ENCODE measurements at places on chromosomes 7 and 10.

GRCh38 chr7:732094-732541 is 5.0 kb upstream of the PRKAR1B start:
- DNase-seq: no peak

- no peak for DNase-seq
Measured at GRCh38 chr10:75655791-75656451, 224.5 kb downstream of the LRMDA start.

- no peak for DNase-seq
Measured at GRCh38 chr7:80791509-80791929, 127.3 kb downstream of the SEMA3C start.

DNA sequence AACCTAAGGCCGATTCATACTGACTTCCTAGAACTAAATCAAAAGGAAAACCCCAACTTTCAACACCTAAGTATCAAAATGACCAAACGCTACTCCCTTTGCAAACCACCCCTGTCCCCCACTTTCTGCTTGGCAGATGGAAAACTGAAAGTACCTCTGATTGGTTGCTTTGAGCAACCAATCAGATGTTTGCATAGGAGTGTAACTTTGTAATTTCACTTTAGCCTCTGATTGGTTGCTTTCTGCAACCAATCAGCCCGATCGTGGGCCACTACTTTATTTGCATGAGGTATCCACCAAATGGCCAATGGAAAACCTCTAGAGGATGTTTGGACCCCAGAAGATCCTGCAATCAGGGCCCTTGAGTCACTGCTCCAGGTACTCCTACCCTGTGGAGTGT is 12.3 kb upstream of the SNX10 start:
- DNase-seq: no peak

- no peak for DNase-seq
Measured at GRCh38 chr10:112202076-112202475, 18.5 kb upstream of the GPAM start.

GRCh38 chr10:102523250-102524029 is 19.7 kb downstream of the SUFU start:
- DNase-seq: no peak

DNA sequence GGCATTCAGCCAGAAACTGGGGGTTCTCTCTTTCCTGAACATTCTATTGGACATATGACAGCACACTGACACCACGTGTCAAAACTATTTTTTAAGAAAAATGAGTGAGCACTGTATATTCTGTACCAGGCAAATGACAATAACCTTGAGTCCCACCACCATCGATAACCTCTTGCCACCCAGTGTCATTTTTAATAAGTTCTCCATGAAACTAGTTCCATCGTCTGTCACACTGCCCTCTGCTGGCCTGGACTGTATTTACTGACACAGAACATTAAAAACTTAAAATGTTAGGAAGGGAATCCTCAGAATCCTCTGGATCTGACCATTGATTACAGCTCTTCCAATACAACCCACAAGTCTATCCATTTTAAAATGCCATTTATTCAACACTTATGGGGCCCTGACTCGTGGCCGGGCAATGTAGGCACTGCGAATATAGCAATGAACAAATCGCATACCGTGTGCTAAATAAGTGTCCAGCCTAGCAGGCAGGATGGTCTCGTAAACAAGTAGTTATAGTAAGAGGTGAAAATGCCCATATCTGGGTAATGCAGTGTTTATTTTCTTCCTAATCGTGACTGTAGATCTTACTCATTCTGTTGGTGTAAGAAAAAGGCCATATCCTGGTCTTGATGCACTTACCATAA is 35.9 kb upstream of the CACNB2 start:
- peak; percentile 1 for DNase-seq

DNA sequence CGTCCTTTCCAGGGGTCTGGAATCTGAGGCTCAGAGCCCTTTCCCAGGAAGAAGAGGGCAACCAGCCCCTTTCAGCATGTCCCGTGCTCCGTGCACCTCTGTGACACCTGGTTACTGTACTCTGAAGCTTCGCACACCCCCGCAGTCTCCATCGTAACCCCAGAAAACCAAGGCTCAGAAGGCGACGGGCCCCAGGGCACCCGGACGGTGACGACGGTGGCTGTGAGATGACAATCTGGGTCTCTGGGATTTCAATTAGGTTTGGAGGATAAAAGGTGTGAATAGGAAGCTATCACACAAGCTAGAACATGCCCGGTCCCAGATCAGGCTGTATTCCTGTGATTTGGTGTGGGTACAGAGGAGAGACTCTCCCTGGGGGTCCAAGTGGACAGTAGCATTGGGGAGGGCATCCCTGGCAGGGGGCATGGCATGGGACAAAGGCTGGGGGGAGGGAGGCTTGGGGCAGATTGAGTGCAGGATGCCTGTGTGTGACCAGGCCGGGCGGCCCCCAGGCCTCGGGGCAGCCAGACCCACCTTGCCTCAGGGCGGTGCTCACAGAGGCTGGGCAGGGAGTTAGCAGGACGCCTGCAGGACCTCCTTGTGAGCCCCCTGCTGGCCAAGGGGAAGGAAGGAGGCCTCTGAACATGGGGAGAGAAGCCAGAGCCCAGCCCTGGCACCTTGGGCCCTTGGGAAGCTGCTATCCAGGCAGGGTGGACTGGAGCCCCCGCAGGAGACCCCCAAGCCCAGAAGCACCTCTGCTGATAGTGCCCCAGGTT is 23.4 kb upstream of the PSMG3 start:
- no peak for DNase-seq

DNA sequence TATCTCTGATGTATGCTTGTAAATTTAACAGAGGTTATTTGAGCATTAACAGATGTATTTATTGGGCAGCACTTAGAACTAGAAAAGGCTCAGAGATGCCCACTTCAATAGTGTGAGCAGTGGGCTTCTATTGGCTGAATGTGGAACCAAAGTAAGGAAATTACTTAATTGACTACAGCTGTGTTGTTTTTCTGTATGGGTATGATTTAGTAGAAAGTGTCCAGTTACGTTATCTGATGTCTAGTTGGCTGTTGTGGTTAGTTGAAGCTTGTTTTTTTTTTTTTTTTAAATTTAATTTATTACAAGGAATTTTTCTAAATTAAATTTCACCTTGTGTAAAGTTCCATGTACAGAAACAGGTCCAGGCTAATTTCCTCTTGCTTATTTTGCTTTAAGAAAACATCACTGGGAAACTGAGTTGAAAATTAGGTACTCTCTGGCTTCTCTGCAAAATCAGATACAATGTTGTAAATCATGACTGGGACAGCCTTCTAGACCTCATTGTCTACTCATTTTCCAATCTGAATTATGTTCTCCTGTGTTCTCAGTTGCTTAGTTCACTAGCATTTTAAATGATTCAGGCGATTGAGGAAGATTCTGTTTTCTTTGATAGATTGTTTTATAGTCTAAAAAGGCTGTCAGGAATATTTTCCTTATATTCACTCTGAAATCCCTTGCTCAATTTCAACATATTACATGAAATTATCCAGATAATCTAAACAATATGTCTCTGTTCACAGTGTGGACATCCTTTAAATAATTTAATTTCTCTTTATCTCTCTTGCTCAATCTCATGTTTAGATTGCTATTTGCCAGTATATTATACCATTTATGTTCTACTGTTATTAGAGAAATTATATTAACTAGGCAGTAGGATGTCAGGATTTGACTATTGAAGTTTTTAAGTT is 53.0 kb downstream of the PHF14 start:
- DNase-seq: no peak

- DNase-seq: no peak
Measured at GRCh38 chr7:38795593-38795992, 113.4 kb downstream of the VPS41 start.

GRCh38 chr10:45520476-45520875 is 146.5 kb downstream of the ALOX5 start:
- DNase-seq: no peak

DNA sequence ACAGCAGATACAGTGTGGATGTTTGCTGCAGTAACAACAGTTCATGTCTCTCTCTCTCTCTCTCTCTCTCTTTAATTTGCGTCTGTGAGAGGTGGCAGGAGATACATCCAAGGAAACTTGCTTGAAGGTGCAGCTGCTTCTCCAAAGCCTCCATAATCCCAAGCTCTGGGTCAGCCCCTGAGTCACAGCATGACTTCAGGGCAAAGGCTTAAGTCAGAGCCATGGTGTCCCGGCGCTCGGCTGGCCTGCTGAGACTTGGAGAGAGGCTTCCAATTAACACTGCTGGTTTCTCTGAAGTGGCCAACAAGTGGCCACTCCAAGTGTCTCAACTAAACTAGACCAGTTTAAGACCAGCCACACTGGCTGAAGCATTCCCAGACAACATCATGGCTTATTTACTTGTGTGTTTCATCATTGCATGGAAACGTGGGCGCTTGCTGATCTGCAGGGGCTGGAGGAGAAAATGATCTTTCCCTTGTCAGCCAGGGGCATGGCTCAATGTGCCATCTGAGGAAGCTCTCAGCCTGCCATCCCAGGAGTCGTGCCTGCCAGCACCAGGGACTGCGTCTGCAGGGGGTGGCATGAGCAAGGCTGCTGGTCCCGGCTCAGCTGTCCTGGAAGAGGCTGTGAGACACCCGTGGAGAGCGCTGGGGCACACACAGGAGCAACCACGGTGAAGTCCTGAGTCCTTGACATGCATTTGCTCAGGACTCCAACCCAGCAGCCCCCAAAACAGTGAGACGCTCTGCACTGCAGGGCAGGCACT is 254.2 kb downstream of the COBL start:
- DNase-seq: no peak

- no peak for DNase-seq
Measured at GRCh38 chr7:66296557-66296956, 91.4 kb downstream of the TPST1 start.

- no peak for DNase-seq
Measured at GRCh38 chr10:108360187-108360586, 1195.7 kb upstream of the SORCS1 start.

GRCh38 chr7:1093916-1094508 is 6.1 kb downstream of the GPER1 start:
- no peak for DNase-seq

GRCh38 chr7:96250776-96251361 is 71.0 kb downstream of the SLC25A13 start:
- no peak for DNase-seq

GRCh38 chr7:31105256-31105950 is 53.3 kb downstream of the ADCYAP1R1 start:
- DNase-seq: no peak

DNA sequence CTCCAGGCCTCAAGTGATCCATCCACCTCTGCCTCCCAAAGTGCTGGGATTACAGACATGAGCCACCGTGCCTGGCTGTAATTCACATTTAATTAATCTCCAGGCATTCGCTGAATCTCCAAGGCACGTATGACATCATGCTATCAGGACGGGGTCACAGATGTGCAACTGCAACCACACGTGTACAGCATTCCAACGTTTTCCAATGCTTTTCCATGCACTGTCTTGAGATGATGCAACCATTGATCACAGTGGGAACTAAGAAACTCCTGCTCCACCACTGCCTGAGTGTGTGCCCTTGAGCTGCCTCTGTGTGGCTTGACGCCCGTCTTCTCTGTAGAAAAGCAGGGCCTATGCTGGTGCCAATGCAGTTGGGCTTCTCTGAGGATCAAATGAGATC is 119.8 kb upstream of the LYZL2 start:
- DNase-seq: no peak

DNA sequence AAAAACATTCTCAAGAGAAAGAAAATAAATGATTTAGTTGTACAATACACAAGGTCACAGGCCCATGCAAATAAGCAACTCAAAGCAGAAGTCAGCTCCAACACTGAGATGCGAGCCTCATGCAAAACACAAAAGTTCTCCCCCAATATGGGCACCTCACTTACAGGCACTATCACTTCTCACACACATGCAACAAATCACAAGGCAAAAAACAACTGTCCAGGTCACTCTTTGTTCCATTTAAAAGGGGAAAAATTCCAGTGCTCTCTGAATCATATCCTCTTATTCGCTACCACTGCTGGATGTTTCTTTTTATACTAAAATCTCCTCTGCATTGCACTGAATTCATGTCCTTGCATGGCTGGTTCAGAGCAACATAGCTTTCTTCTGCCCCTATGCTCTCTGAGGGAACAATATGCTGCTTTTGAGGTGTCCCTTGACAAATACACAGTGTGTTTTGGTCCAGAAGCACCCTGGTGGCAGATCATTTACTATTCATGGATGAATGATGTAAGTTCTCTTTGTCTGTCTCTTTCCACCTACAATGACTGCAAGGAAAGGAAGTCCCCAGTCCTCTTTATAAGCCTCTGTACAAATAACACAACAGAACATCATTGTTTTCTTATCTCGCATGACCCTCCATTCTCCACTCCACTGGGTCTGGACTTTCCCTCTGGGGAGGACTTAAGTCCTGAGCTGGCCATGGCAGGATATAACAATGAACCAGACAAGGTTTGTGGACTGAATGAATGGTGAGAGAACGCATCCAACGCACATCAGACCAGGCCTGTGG is 85.4 kb upstream of the GSDME start:
- no peak for DNase-seq

GRCh38 chr10:111872591-111872990 is 311.0 kb downstream of the GPAM start:
- no peak for DNase-seq

- DNase-seq: no peak
Measured at GRCh38 chr7:66583490-66584110, 45.1 kb upstream of the KCTD7 start.

DNA sequence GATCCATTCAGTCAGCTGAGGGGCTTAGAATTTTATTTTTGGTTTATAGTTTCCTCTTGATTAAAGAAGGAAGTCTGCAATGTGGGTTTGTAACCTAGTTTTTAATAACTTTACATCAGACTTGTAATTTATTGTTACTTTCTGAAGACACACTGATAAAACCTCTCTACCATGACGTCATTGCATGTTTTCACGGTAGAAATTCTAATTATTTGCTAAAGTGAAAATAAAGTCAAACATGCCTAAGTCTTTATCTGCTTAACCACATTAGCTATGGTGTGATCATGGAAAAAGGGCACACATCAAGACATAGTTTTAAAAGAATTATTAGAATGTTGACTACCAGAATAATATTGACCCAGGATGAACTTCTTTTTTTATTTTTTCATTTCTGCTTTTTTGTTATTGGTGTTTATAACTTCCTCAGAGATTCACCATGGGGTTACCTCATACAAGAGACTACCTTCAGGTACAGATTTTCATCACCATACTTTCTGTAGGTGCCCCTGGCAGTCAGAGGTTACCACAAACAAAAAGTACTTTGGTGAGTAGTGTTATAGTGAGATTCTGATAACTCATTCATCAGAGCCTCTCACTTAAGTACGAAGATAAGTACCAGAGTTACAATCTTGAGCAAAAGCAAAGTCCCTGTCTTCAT is 7.0 kb upstream of the PANK1 start:
- DNase-seq: no peak
